Endodermal cell (in vitro differentiated cells): ENCODE measurements at places on chromosomes 5 and 9. TPM values are rescaled to one million over a fixed set of nuclear protein-coding genes. Genes with fewer than 3 reads are reported as not detected.
A peak's percentile ranks its signal among the peaks of the same experiment; 100 is the strongest.

Gene TRAF1
- 6.5 to 8.9 TPM (median 8.2 TPM) in 3 replicates for total RNA-seq

Gene IFNA13
- total RNA-seq, result not detected in 3 replicates

Gene ORM2
- total RNA-seq, result 0.80 to 0.84 TPM in 2 of 3 replicates, not detected in the other

Gene ADAMTSL2
- total RNA-seq, result 0.18 and 0.27 TPM in 2 replicates

Gene OR13C8
- not detected in 2 replicates for total RNA-seq

Gene SSBP2
- 29.0 and 30.2 TPM in 2 replicates for total RNA-seq

Gene DMGDH
- 1.6 to 4.7 TPM (median 3.3 TPM) in 3 replicates for total RNA-seq

Gene ABCA1
- total RNA-seq, result 20.9 to 25.5 TPM (median 21.6 TPM) in 3 replicates

Gene CEL
- 1.5 to 1.7 TPM (median 1.6 TPM) in 3 replicates for total RNA-seq

Gene CAMK4
- total RNA-seq, result 1.9 to 3.9 TPM (median 3.4 TPM) in 3 replicates

DNA sequence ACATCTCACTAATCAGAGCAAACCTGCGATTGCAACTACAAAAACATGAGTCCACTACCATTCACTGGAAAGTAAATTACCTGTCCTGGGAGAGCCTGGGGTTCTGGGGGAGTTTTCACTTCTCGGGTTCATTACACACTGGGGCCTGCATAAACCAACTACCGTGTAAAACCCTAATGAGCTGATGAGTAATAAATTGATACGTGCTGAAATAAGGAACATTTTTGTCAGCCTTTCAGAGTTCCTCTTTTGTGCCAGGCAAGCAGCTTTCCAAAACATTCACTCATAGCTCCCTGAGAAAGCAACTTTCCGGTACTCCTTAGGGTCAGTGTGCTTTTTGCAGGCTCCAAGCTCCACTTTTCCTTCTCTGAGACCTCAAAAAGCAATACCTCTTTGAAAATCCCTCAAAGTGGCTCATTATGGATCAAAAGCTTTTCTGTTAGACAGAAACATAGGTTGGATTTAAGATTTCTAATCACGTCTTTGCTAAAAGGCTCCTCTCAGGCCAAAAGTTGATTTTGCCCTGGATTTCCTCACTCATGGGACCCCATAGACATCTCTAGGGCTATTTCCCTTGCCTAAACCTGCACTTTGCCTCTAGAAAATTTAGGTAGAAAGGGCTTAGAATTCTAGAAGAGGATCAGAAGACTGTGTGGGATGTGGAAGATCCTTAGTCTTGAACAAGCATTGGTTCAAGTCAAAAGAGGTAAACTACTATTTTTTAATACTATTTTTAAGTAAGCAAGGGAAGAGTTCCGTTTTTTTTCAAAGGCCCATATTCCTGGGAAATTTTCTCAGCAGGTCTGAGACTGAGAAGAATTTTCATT lies 74.8 kb downstream of the ST8SIA4 start:
- DNase-seq, result no peak

GRCh38 chr5:168268949-168269936 lies 22.2 kb upstream of the WWC1 start:
- peak; percentile 99 for DNase-seq

DNA sequence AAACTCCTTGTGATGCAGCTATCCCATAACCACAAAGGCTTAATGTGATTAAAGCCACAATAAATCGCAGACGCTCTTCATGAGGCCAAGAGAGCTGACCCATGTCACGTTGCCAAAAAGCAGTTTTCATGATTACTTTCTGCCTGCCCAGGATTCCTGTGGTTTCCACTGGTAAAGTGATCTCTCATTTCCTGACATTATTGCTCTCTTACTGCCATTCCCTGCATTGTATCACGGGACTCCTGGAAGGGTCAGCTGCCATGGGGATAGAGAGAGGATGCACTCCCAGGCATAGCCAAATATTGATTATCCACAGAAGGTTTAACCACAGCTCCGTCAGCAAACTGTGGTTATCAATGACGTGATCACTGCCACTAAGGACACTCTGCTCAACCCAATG lies 103.8 kb upstream of the SLC1A3 start:
- no peak for DNase-seq

DNA sequence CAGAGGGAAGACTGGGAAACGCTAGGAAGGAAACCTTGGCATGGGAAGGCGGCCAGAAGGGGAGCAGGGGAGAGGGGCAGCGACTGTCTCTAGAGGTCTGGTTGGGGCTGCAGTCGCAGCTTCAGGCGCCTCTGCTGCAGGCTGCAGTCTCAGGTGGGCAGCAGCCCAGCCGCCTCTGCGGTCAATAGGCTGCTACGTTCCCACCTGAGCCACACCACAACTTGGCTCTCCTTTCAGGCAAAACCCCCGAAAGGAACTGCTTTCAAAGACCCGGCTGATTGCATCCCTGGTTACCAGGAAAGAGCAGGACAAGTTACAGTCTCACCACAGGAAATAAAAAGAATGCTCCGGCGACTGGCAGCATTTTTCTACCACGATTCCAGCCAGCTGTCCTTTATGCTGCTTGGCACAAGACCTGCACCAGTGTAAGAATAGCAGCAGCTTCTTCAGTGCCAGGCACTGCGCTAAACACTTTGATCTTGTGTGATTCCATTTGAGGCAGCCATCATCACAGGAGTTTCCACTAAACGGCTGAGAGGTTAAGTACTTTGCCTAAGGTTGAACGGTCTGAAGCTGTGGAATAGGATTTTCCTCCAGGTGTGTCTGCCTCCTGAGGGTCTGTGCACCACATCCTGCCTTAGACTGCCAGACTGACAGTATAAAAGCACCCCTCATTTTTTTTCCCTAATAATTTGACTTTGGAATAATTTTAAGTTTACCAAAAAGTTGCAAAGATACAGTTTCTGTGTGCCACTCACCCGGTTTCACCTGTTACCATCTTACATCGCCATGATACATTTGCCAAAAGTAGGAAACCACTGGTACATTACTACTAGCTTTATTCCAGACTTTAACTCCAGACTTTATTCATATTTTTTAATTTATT lies 7.5 kb downstream of the RPS14 start:
- DNase-seq, result peak; percentile 76

DNA sequence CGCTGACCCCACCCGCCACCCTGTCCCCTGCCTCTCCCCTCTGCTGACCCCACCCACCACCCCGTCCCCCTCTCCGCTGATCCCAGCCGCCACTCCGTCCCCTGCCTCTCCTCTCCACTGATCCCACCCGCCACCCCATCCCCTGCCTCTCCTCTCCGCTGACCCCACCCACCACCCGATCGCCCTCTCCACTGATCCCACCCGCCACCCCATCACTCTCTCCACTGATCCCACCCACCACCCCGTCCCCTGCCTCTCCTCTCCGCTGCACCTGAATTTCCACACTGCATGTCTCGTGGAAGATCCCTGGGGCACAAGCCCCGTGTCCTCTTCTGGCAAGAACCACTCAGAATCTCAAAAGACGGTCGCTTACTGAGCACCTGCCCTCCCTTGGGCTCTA lies 53.4 kb upstream of the OLFM1 start:
- DNase-seq, result no peak

GRCh38 chr9:95086564-95086955 lies 230.9 kb downstream of the FANCC start:
- no peak for DNase-seq

DNA sequence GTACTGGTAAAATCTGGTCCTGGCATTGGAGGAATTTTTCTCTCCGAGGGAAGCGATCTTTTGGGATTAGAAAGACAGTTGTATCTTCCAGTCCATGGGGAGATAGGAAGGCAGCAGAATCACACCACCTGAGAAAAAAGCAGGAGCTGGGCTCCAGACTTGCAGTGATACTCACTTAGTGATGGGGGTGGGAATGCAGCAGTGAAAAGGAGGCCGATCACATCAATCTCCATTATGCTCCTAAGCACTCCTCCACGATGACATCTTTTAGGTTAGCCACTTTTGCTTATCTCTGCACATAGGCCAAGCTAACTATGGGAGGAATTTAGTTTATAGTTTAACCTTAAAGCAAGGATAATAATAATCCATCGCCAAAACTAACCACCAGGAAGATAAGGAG lies 219.0 kb downstream of the DMAC1 start:
- no peak for DNase-seq

DNA sequence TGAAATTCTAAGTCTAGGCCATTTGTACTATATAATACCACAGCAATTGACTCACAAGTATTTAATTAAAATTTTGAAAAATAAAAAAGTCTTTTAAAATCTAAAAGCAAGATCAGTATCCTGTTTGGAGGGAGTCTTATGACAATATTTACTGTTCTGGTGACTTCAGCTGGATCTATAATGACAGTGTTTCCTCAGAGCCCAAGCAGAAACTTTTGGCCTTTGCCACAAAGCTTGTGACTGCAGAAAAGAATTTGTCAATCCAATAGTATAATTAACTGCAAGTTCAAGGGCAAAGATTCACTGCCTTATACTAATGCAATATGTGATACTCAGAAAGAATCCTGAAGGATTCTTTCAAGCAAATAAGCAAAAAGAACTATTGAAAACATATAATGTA lies 49.6 kb upstream of the RAPGEF6 start:
- no peak for DNase-seq

DNA sequence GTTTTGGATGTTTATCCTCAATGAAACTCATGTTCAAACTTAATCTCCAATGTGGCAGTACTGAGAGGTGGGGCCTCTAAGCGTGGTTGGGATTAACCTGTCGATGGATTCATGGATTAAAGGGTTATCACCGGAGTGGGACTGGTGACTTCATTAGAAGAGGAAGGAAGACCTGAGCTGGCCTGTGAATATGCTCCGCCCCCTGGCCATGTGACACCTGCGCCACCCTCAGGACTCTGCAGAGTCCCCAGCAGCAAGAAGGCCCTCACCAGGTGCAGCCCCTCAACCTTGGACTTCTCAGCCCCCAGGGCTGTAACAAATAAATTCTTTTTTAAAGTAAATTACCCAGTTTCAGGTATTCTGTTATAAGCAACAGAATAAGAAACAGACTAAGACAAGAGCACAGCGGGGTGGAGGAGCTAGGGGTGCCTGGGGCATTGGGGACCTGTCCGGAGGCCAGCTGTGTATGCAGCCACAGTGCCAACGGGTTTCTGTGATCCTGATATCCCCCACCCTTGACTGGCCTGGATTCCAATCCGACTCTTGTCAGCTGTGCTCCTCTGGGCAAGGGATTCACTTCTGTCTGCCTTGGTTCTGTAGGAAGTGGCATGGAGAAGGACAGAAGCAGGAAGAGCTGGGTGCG lies 3.2 kb upstream of the MAPK9 start:
- no peak for DNase-seq

DNA sequence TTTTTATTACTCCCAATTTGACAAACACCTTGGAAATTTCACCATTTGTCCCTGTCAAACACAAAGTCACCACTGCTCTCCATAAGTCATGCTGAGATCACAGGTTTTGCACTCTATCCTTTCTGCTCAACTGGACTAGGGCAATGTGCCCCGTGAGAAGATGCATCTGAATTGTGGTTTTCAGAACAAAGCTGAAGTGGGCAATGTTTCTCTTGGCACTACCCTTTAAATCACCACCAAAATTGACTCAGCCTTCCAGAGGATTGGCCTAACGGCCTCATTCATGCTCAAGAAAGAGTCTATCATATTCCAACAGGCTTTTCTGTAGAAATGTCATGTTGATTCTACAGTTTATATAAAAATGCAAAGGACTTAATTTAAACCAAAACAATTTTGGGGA lies 81.0 kb upstream of the TRIO start:
- no peak for DNase-seq

DNA sequence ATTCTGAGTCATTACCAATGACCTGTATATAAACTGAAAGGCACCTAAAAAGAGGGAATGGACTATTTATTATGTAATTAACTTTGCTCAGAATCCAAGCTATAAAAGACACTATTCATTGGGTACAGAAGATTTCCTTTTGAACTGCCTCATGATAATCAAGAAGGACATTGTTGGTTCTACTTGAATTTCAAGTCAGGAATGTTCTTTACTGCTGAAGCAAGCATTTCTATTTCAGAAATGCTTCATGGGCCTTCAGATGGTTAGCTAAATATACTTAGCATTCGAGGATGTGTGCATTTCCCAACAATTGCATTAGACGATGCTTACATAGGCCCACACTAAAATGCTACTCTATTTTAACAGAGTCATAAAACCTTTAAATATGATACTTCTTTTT lies 658.2 kb upstream of the DMAC1 start:
- DNase-seq, result no peak

- no peak for DNase-seq
Measured at GRCh38 chr9:83234541-83234940, 171.6 kb upstream of the RASEF start.

DNA sequence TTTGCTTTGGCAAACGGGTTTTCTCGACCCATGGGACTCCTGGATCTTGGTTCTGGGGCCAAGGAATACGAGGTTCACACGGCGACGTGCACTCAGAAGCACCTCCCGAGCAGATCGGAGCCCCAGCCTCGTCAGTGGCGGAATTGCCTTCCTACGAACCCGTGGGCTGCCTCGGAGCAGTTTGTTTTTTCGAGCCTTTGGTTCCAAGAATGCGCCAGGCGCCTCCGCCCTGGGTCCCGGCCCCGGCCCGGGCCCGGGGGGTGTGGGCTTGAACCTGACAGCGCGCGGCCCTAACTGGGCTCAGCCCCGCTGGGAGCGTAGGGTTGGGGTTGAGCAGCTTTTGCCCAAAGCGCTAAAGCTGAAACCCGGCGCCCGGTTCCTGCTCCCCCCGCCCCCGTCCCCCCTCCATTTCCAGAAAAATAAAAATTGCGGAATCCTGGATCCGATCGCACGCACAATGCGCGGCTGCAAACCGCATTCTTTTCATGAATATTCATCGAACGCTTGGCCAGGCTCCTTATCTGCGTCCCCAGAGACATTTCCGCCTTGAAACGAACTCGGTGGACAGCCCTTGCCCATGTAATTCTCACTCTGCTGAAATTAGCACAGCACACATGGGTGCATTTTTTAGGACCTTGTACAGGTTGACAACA lies 1.0 kb downstream of the BASP1 start:
- DNase-seq, result peak; percentile 70

- DNase-seq, result no peak
Measured at GRCh38 chr9:8863886-8864544, 1064.4 kb upstream of the DMAC1 start.

DNA sequence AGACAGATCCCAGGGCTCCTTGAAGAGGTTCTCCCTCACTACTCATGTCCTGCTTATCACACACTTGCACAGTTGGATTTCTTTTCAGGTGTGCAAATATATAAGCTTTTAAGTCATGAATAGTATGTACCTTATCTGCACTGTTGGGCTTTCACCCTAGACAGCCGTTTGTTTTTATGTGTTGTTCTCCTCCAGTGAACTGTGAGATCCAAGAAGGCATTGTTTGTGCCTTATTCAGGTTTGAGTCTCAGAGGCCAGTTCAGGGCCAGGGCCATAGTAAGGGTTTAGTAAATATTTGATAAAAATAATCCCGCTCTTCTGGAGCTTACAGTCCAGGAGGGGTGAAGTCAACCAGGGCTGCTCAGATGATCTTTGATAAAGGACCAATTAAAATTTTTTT lies 480.0 kb downstream of the TMEM38B start:
- no peak for DNase-seq

DNA sequence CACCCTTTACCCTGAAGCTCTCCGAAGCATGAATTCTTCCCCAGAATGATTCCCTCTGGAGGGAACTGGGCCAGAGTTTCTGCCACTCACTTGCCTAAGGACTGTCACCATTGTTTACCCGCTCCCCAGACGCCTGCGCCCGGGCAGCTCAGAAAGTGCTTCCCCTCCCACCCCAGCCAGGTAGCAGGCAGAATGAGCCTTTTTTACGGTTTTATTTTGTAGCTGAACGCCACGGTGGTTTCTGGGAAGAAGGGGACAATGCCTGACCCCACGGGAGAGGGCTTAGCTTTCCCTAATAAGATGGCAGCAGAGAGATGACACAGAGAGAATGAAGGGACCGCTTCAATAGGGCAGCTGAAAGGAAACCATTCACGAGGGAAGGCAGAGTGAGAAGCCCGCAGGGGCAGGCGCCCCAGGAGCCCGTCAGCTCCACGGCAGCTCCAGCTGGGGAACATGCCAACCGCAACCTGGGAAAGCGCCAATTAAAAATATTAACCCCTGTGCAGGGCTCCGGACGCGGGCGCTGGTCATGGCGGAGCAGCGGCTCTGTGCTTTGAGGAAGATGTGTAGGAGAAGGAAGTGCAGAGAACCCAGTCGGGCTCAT lies 20.4 kb upstream of the NTNG2 start:
- peak; percentile 71 for DNase-seq
